ENCODE measurements at places on chromosomes 2 and 18.

DNA sequence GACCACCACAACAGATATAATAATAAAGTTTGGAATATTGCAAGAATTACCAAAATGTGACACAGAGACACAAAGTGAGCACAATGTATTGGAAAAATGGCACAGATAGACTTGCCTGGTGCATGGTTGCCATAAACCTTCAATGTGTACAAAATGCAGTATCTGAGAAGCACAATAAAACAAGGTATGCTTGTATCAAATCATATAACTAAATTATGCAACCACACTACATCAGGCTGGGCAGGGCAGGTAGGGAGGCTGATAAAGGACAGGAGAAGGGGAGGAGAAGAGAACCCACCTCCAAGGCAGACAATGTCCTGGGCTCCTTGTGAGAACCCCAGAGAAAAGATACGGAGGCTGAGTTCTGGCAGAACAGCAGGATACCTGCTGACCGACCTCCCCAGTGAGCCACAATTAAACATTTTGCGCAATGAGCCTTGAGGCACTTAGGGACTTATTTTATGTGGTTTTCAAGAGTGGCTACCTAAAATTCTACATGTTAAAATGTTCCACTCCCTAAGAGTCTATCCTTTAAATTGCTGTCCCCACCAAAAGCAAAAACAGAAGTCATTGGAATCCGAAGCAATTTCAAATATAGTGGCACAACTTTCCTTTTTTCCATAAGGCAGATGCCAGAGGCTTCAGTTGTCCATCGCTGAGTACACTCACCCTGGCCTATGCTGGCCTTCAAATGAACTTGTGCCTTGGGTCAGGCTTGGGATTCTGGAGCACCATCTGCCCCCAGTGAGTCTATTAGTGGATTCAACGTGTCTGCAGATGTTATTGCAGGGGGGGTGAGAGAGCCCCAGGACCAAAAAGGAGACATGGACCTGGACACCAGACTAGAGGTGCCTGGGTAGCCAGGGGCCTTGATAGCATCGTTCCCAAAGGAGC lies 16.8 kb downstream of the WDFY1 start:
- DNase-seq = no peak

DNA sequence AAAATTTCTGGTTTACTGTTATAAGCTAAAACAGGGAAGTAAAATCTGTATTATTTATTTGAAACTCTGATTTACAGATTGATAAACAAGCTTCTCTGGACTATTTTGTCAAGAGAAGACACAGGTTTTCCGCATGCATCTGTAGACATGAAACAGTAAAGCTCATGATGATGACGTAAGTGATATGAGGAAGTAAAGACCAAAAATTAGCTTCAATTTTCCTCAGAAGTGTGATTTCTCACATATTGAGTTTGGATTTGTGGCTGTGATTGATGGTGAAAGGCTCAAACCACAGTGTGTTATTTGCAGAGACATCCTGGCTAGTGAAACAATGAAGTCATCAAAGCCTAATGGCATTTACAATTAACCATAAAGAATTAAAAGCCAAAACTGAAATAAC lies 12.6 kb upstream of the LONRF2 start:
- no peak for DNase-seq

DNA sequence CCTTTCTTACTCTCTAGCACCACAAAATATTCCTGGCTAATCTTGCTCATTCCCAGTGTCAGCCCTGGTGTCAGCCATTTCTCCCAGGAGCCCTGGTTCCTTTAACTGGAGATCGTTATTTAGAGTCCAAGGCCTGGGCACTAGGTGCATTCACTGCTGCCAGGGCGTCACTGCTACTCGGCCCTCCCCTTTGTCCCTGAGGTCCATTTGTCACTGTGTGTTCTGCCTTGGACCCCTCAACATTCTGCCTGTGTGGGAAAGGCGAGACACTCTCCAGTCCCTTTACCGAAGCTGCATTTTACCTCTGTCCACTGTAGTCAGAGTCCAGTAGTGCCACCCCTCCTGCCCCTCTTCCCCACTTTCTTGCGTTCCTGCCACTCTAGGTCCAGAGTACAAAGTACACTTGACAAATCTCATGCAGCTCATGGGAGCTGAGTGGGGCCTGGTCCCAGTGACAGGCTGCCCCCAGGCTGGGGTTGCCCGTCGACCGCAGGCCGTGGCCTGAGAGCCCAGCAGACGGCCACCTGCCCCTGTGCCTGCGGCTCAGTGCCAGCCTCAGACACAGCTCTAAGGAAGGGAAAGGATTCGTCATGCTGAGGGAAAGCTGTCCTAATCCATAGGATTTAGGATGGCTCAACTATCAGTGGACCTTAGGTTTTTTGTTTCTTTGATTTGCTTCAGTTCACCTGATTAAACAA lies 52.1 kb downstream of the COPS8 start:
- no peak for DNase-seq

DNA sequence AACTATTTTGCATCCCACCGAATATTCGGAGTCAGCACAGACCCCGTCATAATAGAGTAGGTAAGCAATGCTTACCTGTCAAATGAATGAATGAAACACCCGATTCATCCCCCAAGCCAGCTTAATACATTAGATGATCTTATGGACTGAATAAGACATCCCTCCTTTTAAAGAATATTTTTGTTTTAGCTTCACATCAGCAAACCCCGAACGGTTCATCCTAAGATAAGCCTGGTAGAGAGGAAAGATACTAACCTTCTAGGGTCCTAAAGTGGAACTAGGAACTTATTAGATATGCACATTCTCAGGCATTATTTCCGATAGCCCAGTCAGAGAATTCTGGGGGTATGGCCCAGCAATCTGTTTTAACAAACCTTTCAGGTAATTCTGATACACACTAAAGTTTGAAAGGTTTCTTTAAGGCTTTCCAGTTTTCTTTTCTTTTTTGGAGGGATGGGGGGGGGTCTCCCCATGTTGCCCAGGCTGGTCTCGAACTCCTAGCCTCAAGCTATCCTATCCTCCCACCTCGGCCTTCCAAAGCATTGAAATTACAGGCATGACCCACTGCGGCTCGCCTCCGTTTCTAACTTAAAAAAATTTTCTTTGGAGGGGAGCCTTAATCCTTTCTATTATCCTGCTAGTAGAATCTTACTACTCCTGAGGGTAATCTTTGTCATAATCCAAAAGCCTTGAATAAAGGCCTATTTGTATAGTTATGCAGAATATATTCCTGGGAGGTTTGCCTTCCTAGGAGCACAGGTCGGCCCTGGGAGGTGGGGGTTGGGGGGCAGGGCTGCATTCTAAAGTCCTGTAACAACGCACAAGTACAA lies 1.0 kb upstream of the ACTR3 start:
- no peak for DNase-seq

GRCh38 chr2:45328264-45328870 lies 282.7 kb downstream of the SRBD1 start:
- DNase-seq = no peak

GRCh38 chr2:96636551-96637171 lies 1.5 kb downstream of the KANSL3 start:
- DNase-seq = no peak

- DNase-seq = no peak
These were observed 70.2 kb downstream of the NGEF start for GRCh38 chr2:232942831-232943230.

DNA sequence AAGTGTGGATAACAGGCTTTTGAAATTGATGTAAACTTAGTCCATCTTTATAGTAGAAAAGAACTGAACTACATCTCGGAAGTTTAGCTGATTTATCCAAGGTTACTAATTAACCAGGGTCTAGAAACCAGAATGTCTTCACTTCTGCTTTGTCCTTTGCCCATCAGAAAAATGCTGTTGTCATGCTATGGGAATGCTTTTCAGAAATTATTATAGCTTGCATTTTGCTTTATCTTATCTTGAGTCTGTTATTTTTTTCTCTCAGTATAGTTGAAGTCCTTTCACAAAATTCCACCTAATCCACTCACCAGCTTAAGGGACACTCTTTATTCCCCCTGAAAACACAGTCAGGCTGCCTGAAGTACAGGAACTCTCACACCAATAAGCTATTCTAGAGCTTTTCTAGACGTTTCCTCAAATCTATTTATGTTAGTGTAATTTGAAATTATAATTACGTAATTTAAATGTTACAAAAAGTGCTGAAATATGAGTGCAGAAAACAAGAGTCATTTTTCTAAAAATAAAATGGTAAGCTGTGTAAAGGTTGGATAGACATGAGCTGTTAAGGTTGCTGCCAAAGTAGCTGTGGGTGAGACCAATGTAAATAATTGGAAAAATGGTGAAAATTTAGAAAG lies 456.3 kb downstream of the TGIF1 start:
- no peak for DNase-seq

DNA sequence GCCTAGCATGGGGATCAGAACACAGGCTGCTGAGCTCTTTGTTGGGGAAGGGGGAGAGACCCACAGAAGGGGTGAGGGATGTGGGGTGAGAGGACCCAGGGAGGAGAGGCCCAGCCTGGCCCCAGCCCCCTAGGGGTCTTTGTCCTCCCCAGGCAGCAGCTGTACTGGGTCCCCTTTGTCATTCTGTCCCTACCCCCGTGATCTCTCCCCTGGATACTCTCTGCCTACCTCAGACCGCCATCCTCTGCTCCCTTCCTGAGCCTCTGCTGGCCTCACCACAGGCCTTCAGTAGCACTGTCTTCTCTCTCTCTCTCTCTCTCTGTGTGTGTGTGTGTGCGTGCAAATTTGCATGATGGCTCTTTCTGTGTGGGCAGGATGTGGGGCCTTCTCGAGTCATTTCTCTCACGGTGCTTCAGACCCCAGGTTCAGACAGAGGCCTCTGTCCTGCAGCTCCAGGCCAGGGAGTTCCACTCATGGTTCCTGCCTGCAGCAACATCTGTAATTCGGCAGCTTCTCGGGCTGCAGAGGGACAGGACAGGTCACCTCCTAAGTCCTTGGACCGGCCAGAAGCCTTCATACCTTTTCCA lies 1.4 kb downstream of the PSD4 start:
- DNase-seq = no peak

- DNase-seq = no peak
These were observed 810.6 kb upstream of the PIK3C3 start for GRCh38 chr18:41144441-41144840.

DNA sequence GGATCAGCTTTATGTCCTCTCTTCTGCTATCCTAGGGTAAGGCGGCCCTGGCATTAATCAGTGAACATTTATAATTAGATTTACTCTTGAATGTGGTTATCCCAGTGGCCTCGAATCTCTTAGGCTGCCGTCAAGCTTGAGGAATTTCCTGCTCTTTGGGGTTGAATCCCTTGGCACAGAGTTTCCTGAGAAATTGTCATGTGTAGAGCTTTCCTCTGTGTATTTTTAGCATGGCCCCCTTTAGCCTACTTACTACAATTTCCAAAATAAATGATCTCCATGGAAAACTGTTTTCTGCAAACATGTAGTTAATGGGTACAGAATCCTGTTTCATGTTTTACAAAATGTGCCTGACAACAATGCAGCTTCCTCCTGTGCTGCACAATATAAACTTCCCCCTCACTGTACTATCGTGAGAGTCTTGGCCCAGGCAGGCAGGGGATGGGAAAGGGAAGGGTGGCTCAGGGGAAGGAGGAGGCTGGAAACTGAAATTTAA lies 18.1 kb downstream of the NCAPH start:
- DNase-seq = no peak

DNA sequence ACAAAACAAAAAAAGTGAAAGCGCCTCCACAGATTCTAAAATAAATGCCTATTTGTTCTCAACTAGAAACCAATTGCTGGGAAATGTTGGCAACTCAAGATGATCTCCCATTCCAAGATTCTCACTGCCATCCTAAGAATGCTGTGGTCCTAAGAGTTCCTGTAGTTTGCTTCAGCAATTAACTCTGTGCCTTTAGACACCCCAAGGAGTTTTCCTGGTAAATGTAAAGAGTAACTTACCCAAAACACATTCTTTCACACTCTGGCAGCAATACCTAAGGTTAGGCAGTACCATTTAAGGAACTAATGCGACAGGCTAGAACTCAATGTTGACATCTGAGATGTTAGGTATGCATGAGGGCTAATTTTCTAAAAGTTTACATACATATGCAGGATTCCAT lies 58.8 kb upstream of the TANK start:
- DNase-seq = peak; percentile 21

GRCh38 chr2:231613663-231614558 lies 21.2 kb downstream of the TEX44 start:
- DNase-seq = peak; percentile 94

- DNase-seq = no peak
These were observed 1058.5 kb downstream of the CBLN2 start for GRCh38 chr18:71485611-71486010.

DNA sequence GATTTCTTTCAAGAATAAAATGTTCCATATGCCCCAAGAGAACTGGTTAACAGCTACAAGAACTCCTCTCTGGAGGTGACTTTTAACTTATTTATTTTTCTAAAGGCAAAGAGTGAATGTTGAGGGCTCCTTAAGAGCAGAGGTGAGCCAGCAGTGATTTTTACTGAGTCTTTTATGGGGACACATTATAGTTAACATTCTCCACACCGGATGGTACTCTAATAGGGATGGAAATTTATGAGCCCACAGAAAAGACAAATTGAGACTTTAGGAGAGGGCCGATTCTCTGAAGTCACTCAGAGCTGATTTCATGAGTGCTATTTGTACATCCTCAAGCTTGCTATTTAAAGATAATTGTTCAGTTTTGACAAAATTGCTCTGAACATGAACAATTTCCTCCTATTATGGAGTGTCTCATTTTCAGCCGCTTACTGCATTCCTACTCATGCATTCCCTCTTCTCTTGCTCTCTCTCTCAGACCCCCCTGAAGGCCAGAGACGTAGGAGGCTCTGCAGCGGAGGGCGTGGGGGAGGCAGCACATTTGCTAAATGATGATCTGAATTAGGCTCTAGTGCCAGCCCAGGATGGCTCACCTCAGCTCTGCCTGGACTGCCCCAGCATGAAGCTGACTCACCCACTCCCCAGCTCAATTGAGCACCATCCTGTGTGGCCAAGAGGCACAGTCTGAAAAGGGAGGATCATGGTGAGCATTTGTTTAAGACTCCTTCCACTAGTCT lies 5.9 kb upstream of the RPL37A start:
- DNase-seq = no peak

GRCh38 chr18:14768241-14768640 lies 20.3 kb downstream of the ANKRD30B start:
- DNase-seq = no peak

GRCh38 chr18:75407468-75408437 lies 19.8 kb downstream of the SMIM21 start:
- no peak for DNase-seq

GRCh38 chr2:75600461-75601011 lies 39.8 kb upstream of the EVA1A start:
- DNase-seq = no peak

- no peak for DNase-seq
These were observed 17.5 kb downstream of the MOGAT1 start for GRCh38 chr2:222688917-222689316.

GRCh38 chr18:2529154-2529553 lies 42.2 kb downstream of the METTL4 start:
- no peak for DNase-seq

DNA sequence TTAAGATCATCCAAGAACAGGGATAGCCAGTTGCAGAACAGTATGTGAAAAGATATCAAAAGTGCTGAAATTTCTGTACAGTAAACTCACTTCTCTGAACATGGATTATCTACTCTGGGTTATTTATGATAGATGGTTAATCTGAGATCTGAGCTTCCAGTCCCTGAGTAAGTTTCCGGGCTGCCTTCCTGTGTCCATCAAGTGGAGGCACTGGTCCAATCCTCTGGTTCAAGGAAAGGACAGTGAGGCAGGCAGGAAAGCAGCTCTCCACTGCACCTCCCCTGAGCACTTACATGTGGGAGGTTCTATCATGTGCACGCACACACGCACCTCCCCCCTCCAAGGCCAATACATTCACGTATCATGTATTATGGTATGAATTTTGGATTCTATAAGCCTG lies 32.5 kb downstream of the GPR45 start:
- DNase-seq = no peak
